ENCODE measurements at places on chromosomes 12 and 14.

GRCh38 chr12:120536064-120536791 lies 2.1 kb downstream of the RNF10 start:
- peak; percentile 55 for DNase-seq

DNA sequence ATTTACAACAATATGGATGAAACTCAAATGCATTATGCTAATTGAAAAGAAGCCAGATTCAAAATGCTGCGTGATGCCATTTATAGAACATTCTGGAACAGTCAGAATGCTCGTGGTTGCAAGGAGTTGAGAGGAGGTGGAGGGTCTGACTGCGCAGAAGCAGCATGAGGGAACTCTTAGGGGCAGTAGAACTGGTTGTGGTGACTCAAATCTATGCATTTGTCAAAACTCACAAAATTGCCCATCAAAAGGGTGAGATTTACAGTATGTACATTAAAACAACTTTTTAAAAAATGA lies 113.7 kb upstream of the PDZRN4 start:
- DNase-seq = no peak

DNA sequence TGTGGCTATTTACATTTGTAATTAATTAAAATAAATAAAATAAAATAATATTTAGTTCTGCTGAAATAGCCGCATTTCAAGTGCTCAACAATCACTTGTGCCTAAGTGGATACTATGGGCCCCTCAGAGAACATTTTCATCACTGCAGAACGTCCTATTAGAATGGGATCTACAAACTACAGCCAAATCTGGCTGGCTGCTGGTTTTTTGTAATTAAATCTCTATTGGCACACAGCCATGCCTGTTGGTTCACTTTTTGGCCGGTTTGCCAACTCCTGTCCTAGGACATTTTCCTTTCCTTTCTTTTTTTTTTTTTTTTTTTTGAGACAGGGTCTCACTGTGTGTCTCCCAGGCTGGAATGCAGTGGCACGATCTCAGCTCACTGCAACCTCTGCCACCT lies 9.8 kb downstream of the CCDC63 start:
- no peak for DNase-seq

DNA sequence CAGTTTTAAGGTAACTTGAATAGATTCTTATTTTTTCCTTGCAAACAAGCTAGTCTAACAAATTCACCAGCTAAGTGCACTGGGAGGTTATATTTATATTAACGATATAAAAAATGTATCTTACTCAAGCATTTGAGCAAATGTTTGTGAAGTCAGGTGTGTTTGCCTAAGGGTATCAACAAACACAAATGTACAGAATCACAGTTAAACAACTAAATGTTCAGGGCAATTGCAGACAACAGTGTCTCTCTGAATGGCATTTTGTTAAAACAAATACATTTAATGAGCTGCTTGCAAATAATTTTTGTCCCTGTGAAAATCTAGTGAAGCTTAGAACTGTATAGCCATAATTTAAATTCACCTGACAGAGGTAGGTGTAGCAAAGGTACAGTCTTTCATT lies 28.2 kb upstream of the FLRT2 start:
- DNase-seq = no peak

DNA sequence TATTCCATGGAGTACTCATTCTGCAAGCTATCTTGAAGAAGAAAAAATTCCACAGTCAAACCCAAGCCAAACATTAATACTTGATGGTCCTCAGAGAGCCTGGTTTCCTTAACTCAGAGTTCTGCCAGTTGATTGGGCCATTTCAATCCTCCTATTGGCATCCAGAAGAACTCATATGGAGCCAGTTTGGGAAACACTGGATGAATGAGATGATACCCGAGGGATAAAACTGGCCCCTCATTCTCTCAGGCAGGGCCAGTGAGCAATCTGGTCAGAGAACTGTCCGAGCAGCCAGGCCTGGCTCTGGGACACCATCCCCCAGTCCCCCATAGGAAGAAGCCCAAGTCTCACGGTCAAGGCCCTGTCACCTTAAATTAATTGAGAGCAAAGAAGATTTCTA lies 48.8 kb downstream of the NUAK1 start:
- no peak for DNase-seq

GRCh38 chr12:67535176-67535575 lies 113.4 kb upstream of the DYRK2 start:
- no peak for DNase-seq

DNA sequence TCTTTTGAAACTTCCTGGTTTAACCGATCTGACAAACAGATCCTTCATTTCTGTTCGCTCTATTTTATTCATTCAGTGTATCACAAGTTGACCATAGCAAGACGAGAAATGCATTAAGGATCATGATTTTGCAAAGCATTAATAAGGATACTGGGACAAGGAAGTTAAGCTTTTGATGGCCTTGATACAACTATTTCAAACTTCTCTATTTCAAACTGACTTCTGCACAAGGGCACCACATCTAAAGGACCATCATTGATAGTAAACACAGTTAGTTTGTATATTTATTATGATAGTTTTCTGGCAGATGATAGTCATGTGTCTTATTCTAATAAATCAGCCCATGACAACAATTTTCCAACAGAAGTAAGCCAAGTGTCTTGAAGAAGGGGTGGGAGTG lies 25.8 kb upstream of the PLXNC1 start:
- no peak for DNase-seq

- DNase-seq = no peak
These were observed 12.1 kb upstream of the CDH24 start for GRCh38 chr14:23069413-23069806.

DNA sequence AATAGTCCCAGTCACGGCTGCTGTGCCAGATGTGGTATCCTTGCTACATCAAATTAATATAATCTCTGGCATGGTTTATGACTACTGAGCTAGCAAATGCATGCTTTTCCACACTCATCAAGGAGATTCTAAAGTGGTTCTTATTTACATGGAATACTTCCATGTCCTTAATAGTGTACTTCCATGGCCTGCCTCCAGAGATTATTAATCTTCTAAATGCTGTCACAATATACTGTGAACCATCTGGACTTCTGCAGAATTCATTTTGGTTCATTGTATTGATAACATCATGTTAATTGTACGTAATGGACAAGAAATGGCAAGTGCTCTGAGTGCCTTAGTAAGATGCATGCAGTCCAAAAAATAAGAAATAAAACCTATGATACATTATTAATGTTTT lies 230.8 kb downstream of the NUAK1 start:
- DNase-seq = no peak

- DNase-seq = no peak
These were observed 7.6 kb downstream of the ASCL4 start for GRCh38 chr12:107782067-107782466.

Data from CD4-positive, alpha-beta T cell treated with Interleukin-10 for 1 hour (primary cell).